ENCODE measurements at places on chromosomes 7 and 10.

DNA sequence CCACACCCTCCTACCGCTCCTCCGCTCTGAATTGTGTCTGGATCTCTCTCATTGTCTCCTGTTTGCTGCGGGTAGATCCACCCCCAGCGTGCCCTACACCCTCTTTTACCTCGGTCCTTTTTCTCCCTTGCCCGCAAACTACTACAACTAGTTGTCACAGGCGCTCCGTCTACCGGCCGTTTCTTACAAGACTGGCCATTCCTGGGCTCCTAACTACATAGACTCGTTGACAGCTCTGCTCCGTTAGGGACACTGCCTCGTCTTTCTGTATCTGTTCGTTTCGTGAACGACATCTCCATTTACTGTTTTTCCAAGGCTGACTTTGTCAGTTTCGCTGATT lies 786 bp downstream of the TAF3 start:
- no peak for DNase-seq

DNA sequence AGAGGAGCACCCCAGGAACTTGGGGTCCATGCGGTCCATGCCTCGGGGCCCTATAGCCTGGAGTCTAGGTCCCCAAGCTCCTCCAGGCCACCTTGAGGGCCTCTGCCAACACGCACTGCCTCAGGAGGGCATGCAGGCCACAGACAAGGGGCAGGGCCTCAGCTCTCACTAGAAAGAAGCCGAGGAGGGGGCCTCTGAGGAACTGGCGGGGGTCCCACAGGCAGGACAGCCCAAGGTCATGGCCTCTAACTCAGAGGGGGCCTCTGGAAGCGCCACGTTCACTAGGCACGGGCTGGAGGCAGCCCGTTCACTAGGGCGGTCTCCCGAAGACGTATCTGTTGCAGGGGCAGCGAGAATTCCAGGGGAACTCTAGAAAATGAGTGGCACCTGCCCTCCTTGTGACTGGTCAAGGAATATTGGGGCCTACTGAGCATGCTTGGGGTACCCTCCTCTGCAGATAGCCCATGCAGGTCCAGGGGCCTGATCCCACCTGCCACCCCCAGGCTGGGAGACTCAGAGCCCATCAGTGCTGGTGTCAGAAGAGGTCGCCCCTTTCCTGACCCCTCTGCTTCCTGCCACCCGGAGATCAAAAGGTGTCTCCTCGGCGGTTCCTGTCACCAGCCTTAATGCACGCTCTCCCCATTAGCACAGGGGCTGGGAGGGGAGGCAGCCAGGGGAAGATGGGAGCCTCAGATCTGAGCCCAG lies 86.7 kb upstream of the RET start:
- DNase-seq: no peak

- DNase-seq: no peak
Measured at GRCh38 chr7:46229409-46229808, 308.3 kb upstream of the IGFBP3 start.

DNA sequence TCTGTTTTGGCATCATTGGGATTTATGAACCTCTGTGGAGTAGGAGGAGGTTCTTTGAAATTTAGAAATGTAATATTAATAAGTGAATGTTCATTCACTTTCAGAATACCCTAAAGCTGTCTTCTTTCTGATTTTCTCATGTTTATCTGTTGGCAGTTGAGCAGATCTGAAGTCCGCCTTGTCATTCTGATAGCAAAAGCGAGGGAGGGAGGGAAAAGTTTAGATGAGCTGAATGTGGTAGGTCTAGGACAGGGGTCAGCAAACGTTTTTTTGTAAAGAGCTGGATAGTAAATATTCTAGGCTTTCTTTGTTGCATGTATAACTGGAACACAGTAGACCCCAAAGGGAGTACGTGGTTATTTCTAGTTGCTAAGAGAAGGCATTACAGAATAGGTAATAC lies 94.4 kb upstream of the GATA3 start:
- no peak for DNase-seq

DNA sequence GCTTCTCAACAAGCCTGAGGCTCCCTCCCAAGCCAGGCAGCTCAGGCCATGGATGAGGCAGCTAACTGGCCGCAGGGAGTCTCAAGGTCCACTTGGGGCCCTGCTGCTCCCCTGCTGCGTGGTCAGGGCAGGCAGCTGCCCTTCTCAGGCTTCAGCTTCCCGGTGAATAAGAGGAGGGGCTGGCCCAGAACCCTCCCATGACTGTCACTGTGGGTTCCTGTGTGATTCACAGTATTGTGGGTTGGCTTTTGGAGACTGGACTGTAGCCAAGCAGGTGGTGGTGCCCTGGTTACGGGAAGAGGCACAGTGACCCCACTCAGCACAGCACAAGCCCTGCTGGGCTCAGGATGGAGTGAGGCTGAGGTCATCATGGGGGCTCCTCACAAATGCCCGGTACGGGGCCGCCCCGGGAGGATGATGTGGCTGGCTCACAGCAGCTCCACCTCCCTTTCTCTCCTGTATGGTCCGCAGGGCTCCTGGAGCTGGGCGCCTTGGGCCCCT lies 189.8 kb downstream of the HECW1 start:
- no peak for DNase-seq

- no peak for DNase-seq
Measured at GRCh38 chr7:93053209-93053948, 64.4 kb downstream of the SAMD9 start.

GRCh38 chr7:142869434-142869833 lies 14.6 kb downstream of the EPHB6 start:
- no peak for DNase-seq

DNA sequence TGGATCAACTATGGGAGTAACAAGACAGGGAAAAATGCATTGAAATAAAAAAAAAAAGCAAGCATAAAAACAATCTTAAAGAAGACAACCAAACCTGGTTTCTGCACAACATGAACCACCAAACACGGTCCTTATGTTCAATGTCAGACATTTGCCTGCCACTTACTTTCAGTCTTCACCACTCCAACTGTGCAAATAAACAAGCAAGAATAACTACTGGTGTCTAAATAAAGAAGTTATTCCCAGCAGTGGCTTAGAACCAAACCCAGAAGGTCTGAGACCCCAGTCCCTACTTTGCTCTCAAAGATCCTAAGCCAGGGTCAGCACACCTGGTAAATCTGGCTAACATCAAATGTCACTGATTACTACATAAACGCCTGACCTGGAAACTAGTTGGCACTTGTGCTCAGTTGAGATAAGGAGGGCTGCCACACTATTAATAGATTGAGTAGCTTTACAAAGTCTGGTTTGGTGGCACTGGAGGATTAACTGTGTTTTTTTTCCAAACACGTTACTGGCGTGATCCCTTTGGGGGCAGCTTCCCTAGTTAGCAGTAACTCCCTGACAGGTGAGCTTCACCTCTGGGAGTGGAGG lies 62.7 kb upstream of the ABLIM1 start:
- no peak for DNase-seq

- DNase-seq: no peak
Measured at GRCh38 chr7:118061386-118061785, 122.6 kb upstream of the LSM8 start.

GRCh38 chr10:33897291-33897752 lies 562.9 kb upstream of the NRP1 start:
- no peak for DNase-seq

GRCh38 chr10:61065051-61065450 lies 121.1 kb upstream of the RHOBTB1 start:
- DNase-seq: no peak

DNA sequence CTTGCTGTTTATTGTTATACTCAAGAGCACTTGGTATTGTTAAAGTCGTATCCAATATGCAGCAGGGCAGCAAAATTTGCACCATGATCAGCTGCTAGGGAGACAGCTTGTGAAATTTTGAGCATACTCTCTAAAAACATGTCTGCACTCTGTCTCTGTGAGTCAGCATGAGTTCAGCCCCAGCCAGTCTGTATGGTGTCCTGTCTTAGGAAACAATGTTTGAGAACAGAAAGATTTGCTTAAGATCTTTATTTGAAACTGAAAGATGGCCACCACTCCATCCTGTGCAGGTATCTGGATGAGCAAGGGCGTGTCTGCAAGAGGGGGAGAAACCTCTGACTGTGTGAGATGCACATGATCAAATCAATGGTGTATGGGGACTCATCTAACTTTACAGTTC lies 97.1 kb downstream of the GNAI1 start:
- DNase-seq: no peak

DNA sequence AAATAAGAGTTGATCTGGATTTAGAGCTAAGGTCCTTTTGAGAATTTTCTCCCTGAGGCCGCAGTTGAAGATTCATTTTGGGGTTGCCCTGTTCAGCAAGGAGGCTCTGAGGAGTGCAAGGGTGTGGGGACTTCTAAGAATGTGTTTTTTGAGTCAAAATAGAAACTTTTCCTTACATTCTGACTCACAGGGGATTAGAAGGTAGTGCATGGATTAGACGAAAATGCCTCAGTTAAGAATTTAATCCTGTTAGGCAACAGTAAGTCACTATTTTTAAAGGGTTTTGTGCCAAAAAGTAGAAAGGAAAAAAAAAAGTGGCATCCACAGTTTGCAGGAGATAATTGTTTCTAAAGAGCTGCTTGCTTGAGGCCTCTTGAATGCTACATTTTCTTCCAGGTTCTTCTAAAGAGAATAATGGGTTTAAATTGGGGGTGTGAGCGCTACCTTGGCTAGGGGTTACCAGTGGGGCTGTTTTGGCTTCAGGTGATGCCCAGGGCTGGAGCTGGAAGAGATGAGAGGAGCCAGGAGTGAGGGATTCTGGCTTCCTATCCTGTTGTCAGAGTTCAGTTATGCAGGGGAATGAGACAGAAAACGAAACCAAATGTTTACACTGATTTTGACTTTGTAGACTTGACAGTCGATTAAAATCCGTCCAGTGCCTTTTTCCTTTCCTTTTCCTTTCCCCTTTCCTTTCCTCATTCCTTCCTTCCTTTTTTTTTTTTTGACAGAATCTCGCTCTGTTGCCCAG lies 52.9 kb downstream of the BAMBI start:
- DNase-seq: no peak

DNA sequence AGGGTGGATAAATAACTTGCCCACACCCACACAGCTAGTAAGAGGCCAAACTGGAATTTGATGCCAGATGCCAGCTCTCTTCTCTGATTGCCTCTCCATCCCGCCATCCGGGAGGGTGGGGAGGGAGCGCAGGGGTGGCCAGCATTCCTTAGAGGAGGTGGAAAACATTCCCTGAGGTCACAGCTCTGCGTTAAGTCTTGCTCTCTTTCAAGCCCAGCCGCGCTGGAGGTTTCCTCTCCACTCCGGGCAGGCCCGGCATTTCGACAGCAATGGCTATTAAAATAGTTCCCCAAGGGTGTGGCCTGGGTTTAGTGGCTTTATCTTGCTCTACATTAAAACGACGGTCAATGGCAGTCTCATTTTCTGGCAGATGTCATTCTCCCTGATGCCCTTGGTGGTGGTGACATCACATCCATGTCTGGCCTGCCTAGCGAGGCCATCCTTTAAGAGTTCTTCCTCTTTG lies 16.1 kb upstream of the C10orf71 start:
- DNase-seq: no peak

DNA sequence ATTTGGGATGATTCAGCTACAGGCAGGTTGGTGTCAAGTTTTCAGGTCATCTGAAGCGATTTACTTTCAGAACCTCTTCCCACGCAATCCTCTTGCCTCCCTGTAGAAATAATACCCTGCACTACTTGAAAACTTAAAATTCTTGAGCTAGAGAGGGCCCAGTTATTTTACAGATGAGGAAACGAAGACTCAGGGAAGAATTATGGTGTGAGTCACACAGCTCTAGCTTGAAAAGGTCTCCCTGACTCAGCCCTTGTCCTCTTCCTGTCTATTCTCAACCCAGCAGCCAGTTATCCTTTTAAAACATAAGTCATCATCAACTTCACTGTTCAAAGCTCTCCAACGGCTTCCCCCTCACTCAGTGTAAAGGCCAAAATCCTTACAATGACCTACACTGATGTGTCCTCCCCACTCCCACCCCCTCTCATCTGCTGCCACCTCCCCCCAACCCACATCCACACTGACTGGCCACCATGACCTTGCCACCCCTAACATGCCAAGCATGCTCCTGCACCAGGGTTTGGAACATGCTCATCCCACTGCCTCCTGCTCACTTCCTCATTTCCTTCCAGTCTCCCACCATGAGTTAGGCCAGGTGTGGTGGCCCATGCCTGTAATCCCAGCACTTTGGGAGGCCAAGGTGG lies 3.4 kb downstream of the DNMBP start:
- no peak for DNase-seq

GRCh38 chr7:68689087-68689433 lies 909.2 kb upstream of the AUTS2 start:
- DNase-seq: no peak

GRCh38 chr7:140559410-140559809 lies 80.1 kb upstream of the MKRN1 start:
- no peak for DNase-seq

GRCh38 chr10:8402576-8402975 lies 348.1 kb downstream of the GATA3 start:
- peak; percentile 45 for DNase-seq

DNA sequence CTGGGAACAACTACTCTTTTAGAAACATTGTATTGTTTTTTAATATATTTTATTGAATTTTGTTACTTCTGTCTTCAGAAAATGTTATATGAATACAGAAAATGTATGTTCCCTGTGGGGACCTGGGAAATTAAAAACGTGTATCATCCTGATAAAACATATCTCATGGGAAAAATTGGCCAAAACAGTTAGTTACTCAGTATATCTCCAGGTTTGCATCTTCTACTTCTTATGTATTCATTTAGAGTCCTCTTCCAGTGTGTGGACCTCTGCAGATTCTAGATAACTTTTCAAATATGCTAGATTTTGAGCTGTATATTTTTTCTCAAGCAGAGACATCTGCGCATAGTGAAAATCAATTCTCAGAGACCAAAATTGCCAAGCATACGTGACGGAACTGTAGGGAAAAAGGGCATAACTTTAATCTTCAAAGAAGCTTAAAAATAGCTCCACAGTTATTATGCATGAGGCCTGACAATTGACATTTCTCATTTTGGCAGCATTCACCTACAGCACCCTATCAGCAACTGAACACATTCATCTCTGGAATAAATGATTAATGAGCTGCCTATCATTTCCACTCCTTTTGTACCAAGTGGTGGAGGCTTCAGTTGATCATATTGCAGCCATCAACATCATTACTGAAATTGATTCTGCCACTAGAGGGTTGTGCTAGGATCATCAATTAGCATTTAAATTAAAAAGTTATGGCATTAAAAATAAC lies 26.4 kb upstream of the UMAD1 start:
- no peak for DNase-seq

DNA sequence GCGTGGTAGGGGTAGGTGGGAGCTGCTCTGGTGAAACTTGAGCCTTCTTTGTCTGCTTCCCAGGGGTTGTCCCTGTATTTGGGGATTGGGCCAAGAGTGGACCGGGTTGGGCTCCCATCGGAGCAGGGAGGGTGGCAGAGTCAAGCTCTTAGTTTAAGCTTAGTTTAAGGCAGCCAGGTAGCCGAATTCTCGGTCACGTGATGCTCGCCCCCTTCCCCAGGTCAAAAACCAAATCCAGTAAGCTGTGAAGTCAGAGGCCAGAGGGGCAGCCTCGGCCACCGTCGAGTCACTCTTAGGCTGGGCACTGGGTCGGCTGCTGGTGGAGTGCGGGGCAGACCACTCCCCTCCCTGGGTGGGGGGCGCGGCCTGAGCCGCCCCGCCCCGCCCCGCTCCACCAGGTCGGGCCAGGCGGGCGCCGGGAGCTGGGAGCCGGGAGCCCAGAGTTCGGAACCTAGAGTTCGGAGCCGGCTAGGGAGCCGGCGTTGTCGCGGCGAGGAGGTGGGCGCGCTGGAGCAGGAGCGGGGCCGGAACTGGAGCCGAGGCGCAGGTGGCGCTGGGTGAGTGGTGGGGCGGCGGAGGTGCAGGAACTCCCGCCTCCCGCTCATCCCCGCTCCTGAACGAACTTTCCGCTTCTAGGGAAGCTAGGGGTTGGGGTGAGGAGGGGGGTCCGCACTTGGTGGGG lies 2.8 kb upstream of the LZTS2 start:
- peak; percentile 32 for DNase-seq

GRCh38 chr10:93462371-93462770 lies 19.8 kb downstream of the MYOF start:
- DNase-seq: no peak
